ENCODE measurements at places on chromosomes 3 and 15. TPM values are rescaled to one million over a fixed set of nuclear protein-coding genes. Genes with fewer than 3 reads are reported as not detected.

Gene CA12
- total RNA-seq, result 13.3 TPM

Gene DENND6A
- total RNA-seq, result 56.0 TPM

Gene HRG
- total RNA-seq, result not detected

Gene CD86
- 3.1 TPM for total RNA-seq

GRCh38 chr3:106542101-106542769 lies 673.4 kb upstream of the CBLB start:
- ATAC-seq, result no peak

DNA sequence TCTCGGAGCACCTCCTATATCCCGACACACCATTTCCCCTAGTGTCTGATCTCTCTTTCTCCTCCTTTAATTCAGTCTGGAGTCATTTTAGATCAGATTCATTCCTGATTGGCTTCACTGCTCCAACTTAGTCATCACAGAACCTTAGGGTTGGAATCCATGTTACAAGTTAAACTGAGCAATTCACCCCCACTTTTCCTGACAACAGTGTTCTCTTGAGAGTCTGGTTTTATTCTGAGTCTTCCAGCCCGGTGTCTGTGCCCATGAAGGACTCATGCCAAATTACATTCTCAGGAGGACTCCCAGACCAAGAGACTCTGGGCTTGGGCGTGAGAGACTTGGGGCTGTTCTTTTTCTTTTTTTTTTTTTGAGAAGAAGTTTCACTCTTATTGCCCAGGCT lies 57.5 kb downstream of the LPP start:
- no peak for ATAC-seq

DNA sequence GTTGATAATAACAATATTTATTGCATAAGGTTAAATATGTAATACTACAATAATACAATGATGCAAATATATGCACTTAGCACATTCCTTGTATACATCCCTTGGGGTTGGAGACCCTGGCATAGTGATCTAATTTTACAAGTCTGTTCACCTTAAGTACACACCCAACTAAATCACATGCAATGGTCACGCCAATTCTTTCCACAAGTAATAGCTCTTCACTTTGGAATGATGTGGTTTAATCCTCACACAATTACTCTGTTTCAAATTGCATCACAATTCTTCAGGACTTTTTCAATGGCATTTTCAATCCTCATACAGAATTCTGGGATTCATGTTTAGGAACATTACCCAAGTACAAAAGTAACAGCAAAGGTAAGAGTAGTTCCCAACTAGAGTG lies 27.3 kb upstream of the SPRED1 start:
- ATAC-seq, result no peak

DNA sequence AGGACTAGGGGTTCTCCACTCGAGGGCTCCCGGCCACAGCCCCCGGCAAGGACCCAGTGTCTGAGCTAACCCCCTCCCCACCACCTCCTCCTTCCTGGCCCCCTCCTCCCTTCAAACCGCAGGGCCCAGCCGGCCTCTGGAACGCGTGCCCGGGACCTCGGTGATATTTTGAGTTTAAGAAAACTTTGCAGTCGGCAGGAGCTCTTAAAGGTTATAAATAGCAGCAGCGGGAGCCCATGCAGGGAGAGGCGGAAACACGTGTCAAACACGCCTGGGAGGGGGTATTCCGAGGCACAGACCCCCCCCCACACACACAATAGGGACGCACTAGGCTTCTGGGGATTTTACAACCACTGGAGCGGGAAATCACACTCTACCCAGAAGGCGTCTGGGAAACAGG lies 3.1 kb upstream of the PTH1R start:
- no peak for ATAC-seq

DNA sequence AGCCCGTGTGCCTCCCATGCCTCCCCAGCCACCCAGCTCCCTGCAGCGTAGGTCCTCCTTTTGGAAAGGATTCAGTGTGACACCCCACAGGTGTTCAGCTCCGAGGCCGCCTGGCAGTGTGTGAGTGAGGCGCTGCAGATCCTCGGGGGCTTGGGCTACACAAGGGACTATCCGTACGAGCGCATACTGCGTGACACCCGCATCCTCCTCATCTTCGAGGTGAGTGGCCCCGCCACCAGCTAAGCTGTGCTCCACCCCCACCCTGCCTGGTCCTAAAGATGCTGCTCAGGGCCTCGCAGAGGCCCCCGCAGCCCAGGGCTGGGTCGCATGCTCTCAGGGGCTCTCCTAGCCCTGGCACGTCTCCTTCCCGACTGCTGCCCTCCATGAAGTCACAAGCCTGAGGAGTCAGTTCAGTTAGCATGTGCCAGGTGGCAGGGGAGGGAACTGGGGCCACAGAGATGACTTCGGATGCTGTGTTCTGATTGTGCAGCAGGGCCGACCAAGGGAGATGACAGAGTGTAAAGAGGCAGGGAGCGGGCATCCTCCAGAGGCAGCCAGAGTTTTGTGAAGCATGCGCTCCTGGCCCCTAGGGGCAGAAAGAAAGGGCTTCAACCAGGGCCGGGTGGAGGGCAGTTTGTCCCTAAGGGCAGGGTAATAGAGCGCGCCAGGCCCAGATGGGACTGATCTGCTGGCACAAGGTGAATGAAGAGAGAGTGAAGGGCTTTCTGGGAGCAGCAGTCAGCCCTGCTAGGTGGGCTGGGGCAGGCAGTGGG lies 26.8 kb downstream of the ACAD9 start:
- no peak for ATAC-seq

GRCh38 chr15:99167640-99168039 lies 62.8 kb downstream of the SYNM start:
- no peak for ATAC-seq

DNA sequence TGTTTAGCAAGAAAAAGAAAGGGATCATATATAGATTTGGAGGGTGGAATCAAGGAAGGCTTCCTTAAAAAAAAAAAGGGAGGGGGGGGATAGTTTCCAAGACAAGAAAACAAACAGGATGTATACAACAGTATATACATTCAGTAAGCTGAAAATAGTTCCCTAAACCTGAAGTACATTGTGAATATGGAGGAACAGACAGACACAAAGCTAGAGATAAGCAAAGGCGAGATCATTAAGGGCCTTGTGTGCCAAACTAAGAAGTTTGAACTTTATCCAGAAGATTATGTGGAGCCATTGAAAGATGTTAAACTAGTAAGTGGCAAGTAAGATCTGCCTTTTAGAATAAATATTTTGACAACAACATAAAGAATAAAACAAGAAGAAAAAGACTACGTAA lies 93.3 kb upstream of the IMPG2 start:
- ATAC-seq, result no peak

DNA sequence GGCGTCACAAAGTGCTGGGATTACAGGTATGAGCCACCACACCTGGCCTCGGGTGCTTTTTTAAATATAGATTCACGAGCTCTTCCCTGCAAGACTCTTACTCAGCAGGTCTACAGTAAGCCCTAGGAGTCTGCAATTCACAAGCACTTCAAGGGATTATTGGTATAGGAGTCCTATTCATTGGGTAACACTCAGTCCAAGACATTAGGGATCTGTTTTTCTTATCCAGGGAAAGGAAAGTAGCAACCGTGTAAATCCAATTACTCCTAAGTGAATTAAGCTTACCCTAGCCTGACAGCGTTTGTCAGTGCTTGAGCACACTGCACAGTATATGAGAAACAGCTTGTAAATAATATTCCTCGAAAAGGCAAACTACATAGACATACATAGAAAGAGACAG lies 109.9 kb downstream of the SENP2 start:
- ATAC-seq, result no peak
